NCI-H446 treated with DMSO at 0.1 percent for 48 hours (cell line): ENCODE measurements at places on chromosomes 3 and 15.

DNA sequence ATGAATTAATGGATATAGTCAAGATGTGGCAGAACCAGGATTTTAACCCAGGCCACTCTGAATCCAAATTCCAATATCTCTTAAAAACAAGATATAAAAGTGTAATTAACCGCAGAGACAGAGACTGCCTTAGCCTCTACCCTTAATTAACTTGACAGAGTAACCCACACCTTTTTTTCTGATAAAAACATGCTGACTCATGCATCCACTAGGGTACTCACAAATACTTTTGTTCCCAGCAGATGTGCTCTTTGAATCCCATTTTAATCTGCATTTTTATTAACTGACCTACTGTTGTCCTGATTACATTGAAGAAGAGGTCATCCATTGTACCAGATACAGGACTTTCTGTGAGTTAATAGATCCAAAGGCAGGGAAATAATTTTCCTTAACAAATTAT, 278.3 kb downstream of the CHL1 start:
- DNase-seq: no peak

DNA sequence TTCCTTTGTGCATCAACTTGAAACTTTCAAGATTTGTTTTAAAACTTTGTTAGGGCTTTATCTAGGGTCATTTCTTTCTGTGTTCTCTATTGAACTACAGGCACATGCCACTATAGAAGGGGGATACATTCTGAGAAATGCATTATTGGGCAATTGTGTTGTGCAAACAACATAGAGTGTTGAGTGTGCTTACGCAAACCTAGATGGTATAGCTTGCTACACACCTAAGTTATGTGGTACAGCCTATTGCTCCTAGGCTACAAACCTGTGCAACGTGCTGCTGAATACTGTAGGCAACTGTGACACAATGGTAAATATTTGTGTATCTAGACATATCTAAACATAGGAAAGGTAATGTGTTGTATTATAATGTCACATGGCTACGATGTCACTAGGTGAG, 33.0 kb upstream of the KLF13 start:
- no peak for DNase-seq

GRCh38 chr3:183131735-183132134, 30.8 kb downstream of the LAMP3 start:
- DNase-seq: no peak

DNA sequence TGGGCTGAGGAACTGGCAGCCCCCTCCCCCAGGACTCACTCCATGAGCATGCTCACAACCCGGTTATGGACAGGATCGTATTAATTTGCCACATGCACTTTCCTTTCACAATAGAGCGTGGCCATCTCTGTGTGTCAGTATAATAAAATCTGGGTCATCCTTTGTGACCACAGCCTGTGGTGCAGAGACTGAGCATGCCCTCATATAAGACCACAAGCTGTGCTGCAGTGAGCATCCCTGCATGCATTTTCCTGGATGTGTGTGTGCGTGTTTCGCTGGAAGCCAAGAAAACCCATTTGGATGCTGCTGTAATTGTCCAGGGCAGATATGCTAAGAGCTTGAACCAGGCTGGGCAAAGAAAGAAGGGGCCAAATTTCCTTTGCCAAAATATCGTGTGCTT, 39.7 kb downstream of the CYP11A1 start:
- no peak for DNase-seq

- DNase-seq: peak; percentile 51
Measured at GRCh38 chr3:81349816-81350340, 411.6 kb downstream of the GBE1 start.

- DNase-seq: no peak
Measured at GRCh38 chr3:121956363-121956762, 62.2 kb downstream of the SLC15A2 start.

DNA sequence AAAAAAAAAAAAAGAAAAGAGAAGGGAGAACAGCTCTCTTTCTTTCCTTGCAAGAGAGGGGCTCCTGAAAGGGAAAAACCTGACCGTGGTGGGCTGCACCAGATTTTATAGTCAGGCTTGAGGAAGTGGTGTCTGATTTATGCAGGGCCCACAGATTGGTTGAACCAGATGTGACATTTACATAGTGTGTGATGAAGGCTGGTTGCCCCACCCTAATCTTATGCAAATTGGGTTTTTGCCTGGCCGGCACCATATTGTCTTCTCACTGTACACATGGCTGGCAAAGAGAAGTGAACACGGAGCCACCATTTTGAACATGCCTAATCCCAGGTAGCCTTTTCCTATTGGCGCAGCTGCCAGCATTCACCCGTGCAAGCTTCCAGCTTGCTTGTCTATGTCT, 154.4 kb downstream of the OXSM start:
- no peak for DNase-seq

GRCh38 chr3:59433546-59433945, 383.7 kb upstream of the CFAP20DC start:
- DNase-seq: no peak

DNA sequence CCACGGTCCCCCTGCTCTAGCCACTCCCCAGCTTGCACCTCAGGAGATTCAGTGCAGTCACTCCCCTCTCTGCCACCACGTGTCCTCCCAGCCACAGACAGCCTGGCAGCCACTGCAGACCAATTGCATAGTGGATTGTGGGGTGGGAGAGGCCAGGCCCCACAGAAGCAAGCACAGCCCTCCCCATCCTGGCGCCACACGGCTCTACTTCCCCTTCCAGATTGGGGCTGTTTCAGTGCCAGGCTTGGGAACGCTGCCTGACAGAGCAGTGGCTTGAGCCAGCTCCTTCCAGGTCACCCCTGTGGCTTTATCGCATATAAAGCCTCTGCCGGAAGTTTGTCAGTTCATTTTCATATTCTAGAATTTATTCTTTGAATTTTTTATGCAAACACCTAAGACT, 90.7 kb downstream of the TMEM266 start:
- DNase-seq: peak; percentile 68

GRCh38 chr15:61654002-61654740, 406.1 kb downstream of the VPS13C start:
- DNase-seq: no peak

DNA sequence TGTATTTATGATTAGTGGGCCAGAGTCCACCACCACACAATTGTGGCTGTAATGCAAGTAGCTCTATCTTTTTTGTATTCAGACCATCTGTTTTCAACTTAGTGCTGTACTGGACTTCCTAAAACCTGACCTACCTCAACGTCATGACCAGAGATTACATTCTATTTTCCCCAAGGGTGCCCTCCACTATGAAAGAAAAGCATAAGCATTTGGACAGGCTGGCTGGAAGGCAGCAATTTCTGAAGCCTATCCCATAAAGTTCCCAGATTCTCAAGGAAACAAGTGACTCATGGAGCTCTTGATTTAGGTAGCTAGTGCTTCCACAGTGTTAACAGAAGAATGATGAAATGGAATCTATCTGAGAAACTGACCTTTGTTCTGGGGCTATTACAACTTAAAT, 75.8 kb downstream of the COL8A1 start:
- DNase-seq: no peak

DNA sequence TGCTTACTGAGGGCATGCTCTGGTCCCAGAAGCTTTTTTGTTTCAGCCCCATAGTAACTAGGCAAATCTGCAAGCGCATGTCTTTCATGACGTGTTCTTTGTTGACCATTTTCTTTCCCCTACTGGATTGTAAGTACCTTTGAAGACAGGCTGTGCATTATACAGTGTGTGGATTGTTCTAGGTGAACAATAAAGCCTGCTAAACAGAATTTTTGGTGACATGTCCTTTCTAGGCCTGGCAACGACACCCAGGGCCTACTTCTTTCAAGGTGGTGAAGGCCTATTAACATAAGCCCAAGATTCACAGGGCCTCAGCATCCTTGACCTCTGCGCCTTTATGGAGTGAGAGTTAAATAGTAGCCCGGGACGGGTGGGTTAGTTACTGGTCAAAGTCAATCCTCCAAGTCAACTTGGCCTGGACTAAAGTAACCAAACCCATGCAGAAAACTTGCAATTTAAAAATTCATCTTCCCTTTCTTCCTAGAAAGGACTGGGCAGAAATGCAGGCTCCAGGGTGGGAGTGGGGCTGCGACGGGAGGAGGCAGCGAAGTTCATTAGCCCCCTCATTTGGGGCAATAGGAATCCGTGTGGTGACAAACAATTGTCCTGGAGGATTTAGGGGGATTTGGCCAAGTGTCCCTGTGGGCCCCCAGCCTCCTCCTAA, 37.6 kb upstream of the TRIM71 start:
- no peak for DNase-seq

DNA sequence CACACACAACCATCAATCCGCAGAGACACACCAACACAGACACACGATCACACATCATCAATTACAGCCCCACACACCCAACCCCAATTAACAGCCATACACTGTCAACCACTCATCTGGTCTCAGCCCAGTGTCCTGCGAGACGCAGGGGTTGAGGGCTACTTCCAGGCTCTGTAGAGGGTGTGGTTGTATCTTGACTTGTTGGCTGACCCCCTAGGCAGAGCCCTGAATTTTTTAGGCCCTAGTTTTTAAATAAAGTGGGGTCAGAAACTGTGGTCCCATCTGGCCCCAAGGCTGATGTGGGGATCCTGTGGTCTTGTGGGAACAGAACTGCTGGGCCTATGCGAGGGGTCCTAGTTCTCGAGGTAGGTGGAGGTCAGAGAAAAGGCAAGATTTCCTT, 9.2 kb downstream of the VILL start:
- DNase-seq: no peak

GRCh38 chr3:169158379-169158778, 505.1 kb downstream of the MECOM start:
- DNase-seq: no peak
